Mesenteric fat pad (tissue), 1 donor: ENCODE measurements at places on chromosomes 16 and 17. TPM values are rescaled to one million over a fixed set of nuclear protein-coding genes. Genes with fewer than 3 reads are reported as not detected.

The OTOP3 gene
- not detected for total RNA-seq

The LPO gene
- not detected for total RNA-seq

The PGAP3 gene
- 13.6 TPM for total RNA-seq

The BOLA2 gene
- 8.8 TPM for total RNA-seq

- no peak for DNase-seq
Measured at GRCh38 chr17:31096106-31096436, 1.3 kb downstream of the NF1 start.

DNA sequence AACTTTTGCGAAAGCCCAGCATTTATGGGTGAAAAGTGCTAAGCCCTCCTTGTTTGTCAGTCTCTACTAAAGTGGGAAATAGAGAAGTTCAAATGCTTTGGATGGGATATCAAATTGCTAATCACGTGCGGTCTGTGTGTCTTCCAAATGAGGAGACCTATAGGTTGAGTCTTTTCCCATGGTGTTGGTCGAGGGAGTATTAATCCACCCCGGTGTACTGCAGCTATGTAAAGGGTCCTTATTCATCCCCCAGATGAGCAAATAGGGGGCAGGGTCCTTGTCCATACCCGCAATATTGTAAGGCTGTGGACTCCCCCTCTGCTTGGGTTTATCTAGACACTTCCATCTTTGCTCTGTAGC lies 14.6 kb downstream of the KIAA0513 start:
- DNase-seq: no peak

- no peak for DNase-seq
Measured at GRCh38 chr17:63358111-63358839, 87.8 kb downstream of the CYB561 start.

DNA sequence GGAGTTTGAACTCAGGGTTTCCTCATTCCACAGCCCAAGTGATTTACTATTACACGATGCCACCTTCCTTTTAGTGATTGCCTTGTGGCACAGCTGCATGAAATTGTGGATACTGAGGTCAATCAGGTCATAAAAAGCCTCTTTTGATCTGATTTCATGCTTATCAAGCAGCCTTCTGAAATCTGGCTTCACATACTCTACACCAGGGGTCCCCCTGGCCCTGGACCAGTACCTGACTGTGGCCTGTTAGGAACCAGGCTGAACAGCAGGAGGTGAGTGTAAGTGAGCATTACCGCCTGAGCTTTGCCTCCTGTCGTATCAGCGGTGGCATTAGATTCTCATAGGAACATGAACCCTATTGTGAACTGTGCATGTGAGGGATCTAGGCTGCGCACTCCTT lies 13.8 kb downstream of the SLFN5 start:
- DNase-seq: no peak

- DNase-seq: no peak
Measured at GRCh38 chr16:47046726-47047523, 73.5 kb upstream of the DNAJA2 start.

GRCh38 chr16:77842468-77842867 lies 54.1 kb downstream of the VAT1L start:
- DNase-seq: no peak
